GM04503 (cell line): ENCODE measurements at places on chromosomes 5 and 9.

GRCh38 chr9:82191082-82191770 is 202.7 kb downstream of the SPATA31D1 start:
- DNase-seq, result no peak

DNA sequence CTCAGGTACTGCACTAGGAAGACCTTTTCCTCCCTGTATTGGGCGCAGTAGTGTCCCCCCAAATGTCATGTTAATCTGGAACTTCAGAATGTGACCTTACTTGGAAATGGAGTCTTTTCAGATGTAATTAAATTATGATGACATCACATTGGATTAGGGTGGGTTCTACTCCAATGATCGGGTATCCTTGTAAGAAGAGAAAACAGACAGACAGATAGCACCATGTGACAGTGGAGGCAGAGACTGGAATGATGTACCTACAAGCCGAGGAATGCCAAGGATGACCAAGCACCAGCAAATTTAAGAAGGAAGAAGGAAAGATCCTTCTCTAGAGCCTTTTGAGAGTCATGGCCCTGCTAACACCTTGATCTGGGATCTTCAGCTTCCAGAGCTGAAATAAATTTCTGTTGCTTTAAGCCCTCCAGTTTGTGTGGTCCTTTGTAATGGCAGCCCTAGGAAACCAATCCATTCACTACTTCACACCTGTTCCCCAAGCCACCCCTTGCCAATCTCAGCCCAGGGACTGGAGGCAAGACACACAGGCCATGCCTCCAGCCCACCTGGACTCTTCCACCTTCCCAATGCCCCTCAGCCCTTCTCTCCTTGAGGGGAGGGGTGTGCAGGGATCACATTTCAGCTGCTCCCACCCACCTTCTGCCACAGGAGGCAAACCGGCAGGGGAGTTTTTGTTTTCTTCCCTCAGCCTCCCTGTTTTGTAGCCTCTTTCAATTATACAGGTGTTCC is 1.6 kb downstream of the CCNJL start:
- DNase-seq, result no peak

DNA sequence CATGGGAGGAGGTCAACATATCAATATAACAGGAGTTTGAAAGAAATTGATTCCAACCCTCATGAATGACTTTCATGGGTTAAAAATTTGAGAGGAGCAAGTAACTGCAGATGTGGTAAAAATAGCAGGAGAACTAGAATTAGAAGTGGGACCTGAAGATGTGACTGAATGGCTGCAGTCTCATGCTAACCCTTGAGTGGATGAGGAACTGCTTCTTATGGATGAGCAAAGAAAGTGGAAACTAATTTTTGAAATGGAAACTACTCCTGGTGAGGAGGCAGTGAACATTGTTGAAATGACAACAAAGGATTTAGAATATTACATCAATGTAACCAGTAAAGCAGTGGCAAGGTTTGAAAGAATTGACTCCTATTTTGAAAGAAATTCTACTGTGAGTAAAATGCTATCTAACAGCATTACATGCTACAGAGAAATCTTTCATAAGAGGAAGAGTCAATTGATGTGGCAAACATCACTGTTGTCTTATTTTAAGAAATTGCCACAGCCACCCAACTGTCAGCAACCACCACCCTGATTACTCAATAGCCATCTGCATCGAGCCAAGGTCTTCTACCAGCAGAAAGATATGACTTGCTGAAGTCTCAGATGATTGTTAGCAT is 1683.2 kb downstream of the MAT2B start:
- no peak for DNase-seq

DNA sequence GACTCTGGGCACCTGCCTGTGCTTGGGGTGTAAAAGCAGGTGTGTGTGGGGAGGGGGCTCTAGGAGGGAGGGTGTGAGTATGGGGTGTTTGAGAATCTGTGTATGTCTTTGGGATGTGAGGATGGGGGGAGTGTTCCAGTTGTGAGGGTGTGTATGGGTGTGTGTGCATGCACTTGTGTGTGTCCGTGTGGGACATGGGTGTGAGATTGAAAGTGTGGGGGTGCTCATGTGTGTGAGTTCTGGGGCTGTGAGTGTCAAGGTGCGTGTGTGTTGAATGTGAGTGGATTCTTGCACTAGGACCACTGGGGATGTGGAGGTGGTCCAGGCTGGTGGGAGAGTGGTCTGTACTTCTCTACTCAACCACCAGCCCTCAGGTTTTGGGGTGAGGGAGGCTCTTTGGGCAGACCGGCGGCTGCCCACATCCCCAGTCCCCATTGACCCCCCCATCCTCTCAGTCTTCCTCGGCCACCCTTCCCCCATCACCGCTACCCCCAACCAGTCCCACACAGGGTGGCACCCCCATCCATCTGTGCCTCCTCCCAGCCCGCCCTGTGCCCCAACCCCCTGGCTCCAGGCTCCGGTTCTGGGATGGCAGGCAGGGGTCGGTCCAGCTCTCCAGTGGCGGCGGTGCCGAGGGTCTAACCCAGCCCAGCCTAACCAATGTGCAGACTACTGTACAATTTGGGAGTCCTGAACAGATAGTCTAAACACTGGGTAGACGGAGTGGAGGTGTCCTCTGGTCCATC is 31.5 kb downstream of the GOLGA2 start:
- DNase-seq, result no peak

- DNase-seq, result no peak
These were observed 271.1 kb upstream of the KLF4 start for GRCh38 chr9:107760469-107761242.

- no peak for DNase-seq
These were observed 47.3 kb downstream of the MEGF10 start for GRCh38 chr5:127337876-127338275.

GRCh38 chr9:123339666-123340510 is 16.1 kb upstream of the CRB2 start:
- no peak for DNase-seq

DNA sequence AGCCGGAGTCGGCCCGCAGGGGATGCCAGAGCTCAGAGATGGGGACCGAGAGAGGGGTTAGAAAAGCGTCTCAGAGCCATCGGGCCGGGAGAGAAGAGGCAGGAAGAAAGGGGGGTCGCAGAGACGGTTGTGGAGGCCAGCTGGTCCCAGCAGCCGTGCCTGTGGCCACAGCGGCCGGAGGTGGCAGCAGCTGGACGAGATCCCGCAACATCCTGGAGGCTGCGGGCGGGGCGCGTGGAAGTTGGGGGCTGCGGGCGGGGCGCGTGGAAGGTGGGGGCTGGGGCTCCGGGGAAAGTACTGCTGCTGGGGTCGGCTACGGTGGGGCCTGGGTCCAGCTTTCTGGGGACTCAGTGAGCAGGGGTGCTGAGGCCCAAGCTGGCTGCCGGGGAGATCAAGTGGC is 34.4 kb upstream of the EGFL7 start:
- no peak for DNase-seq
